HuH-7.5 (cell line): ENCODE measurements at places on chromosomes 1 and 21.

DNA sequence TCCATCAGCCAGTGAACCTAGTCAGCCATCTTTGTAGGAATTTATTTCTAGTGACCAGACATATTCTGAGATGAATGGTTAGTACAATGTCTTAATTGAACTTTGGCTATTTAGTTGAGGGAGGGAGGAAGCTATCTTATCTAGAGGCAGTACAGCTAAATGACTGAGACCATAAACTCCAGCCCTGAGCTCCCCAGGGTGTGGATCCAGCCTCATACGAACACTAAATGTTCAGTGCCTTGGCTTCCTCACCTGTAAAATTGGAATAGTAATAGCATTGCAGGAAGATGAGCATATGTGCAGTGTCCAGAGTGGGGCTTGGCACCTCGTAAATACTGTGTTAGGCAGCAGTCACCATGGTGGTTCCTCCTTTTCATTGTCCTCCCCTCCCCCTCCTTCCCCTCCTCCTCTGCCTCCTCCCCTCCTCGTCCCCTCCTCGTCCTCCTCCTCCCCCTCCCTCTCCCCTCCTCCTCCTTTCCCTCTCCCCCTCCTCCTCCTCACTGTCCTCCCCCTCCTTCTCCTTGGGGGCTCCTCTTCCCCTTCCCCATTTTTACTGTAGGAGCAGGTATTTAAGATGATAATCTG, 108.2 kb downstream of the GALNT2 start:
- DNase-seq = no peak

DNA sequence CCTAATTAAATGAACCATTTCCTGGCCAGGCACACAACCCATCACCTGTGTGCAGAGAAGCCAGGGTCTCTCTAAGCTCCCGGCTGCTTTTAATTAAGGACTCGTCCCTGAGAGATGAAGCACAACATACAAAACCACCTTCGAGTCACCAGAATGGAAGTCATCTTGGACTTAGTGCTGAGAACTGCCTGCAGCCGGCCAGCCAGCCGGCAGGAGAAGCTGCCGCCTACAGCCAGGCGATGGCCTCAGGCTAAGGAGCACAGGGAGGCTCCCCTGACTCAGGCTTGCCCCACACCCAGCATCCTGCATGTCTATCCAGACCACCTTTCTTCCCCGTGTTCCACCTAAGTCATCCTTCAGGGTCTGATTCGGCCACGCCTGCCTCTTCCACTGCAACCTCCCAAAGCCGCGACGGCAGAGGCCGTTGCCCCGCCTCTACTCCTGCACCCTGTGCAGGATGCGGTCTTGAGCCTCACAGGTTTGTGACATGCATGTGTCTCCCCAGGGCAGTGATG, 83.6 kb downstream of the SLC66A1 start:
- DNase-seq = no peak

DNA sequence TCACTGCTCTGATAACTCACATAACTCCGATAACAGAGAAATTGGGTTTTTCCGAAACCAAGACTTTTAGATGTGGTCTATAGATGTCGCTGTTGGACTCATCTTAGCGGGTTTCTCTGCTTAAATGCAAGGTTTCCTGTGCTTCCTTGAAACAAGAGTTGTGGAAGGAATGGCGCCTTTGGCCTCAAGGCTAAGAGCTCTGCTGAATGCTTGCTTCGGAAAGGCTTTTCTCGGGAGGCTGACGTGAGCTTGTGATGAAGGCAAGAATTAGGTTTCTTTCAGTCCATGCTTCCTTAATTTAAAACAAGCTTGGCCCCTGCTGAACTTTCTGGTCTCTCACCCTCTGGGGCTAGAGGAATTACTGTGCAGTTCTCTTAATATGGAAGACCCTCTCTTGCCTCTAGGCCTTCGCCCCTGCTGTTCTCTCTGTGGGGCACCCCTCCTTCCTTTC, 113.5 kb downstream of the MAP3K21 start:
- DNase-seq = no peak

GRCh38 chr1:178953538-178954324, 72.0 kb upstream of the FAM20B start:
- no peak for DNase-seq

DNA sequence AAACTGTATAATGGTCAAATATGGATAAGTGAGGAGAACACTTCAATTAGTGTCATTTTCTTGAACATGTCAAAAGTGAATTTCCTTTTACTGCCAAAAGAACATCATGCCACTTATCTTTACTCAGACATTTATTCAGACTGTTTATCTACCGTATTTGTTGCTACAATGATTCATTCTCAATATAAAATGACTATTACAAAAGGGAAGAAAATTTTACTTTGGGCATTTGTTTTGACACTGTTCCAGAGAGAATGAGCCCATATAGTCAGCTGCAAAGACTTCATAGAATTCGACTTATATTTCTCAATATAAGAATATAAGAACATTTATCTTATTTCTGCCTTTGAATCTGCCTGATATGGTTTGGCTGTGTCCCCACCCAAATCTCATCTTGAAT, 1699.1 kb downstream of the BRINP3 start:
- DNase-seq = no peak

DNA sequence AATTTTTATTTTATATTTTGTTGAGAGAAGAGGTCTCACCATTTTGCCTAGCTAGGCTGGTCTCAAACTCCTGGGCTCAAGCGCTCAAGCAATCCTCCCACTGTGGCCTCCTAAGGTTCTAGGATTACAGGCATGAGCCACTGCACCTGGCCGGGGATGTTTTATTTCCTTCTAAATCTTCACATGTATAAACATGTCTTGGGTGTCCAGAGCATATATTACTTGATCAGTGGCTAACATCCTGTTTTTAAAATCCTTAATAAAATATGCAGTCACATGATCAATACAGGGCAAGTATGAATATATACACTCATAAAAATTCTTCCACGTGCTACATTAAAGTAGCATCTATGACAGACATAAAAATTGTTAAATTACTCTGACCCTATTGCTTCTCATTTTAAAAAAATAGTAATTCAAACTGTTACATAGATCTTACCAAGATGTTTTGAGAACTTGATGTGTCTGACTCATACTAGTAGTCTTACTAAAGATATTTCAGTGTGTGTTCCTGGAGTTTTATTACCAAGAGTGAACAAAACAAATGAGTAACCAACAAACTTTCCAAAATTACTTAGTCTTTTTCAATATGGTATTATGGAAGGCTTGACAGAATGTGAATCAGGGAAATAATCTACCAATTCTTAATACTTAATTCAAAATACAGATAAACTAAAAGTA, 222.5 kb downstream of the SLC45A1 start:
- no peak for DNase-seq

GRCh38 chr1:22340873-22341272, 110.8 kb upstream of the ZBTB40 start:
- no peak for DNase-seq

DNA sequence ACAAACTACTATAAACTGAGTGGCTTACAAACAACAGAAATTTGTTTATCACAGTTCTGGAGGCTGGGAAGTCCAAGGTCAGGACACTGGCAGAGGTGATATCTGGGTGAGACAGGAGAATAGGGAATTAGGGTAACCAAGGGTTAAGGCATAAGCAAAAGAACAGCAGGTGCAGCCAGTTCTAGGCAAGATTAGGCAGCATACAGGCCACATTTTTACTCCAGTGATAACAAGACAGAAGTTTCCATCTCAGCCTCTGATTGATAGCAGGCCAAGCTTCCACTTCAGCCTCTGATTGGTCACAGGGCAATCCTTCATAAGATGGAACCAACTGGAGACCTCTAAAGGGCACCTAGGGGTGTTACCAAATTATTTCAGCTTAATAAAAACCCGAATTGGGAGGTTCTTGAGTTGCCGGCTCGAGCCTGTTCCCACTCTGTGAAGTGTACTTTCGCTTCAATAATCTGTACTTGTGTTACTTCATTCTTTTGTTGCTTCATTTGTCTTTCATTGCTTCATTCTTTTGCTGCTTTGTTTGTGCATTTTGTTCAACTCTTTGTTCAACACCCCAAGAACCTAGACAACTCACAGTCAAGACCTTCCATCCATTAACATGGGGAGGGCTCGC, 185.6 kb downstream of the TOMM20 start:
- no peak for DNase-seq

DNA sequence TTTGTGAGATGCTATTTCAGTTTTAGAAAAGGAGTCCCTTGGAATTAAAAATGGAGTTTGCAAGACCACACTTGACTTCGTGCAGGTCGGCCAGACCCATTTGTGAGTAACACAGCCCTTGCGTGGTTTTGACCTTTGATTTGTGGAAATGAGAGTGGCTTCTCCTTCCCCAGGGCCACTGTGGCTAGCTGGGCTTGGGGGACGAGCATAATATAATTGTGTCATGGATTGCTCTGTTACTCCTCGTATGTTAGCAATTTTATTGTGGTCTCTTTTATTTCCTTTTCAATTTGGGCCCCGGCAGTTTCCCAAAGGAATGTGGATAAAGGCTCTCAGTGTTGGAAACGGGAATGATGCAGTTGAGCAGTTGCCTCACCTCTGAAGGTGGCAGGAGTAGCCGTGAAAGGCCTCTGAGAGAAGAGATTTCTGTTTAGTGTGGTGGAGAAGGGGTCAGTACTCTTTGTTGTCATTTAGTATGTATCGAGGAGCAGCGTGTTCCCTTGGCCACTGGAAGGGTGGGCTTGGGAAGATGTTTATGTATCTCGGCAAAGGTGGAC, 194.6 kb downstream of the PBX1 start:
- DNase-seq = no peak

DNA sequence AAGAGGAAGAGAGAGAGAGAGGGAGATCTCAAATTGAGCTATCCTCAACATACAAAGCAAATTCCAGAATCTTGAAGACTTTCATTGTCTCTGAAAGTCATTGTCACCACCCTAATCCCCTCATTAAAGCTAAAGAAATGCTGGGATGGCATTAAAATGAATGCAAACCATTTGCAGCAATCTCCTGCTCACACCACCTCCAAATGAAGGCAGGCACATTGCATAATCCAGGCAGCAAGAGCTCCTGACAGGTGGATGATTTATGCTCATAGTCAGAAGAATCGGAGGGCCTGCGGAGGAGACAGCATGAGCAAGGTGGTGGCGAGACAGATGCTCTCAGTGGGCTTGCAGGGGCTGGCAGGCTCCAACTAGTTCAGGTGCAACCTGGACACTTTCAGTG, 90.2 kb downstream of the ESRRG start:
- no peak for DNase-seq

DNA sequence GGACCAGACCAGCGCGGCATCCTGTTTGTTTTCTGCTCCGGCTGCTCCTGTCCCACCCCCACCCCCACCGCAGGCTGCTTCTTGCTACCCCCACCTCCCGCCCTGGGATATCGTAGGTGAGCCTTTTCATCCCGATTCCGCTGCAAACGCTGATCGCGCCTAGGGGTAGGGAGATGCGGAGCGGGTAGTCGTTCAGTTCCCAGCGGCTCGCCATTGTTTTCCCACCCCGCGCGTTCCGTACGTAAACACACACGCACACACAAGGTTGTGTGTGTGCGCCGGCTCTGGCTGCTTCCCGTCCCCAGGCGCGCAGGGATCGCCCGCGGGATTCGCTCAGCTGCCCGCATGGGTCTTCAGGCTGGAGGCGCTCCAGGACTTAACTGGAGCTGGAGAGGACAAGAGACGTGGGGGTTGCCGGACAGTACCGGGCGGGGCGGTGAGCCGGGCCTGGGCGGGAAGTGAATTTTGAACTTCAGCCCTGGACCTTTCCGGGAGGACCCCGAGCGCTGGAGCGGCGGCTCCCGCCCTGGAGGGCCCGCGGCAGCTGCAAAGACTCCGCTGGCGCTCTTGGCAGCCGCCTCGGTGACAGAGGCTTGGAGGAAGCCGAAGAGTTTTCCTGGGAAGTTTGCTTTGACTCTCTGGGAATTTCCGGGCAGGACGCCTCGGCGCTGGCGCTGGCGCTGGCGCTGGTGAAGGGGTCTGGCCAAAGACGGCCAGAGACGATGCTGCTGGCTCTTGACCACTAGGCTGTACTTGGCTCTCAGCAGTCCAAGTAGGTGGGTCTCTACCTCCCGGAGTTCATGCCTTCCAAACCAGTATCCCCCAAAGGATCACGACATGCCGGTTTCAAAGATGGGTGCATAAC, 1.6 kb downstream of the SOX13 start:
- DNase-seq = peak; percentile 67

GRCh38 chr21:15667010-15667409, 62.8 kb upstream of the USP25 start:
- DNase-seq = no peak

- no peak for DNase-seq
Measured at GRCh38 chr1:221759436-221759835, 17.5 kb upstream of the DUSP10 start.

DNA sequence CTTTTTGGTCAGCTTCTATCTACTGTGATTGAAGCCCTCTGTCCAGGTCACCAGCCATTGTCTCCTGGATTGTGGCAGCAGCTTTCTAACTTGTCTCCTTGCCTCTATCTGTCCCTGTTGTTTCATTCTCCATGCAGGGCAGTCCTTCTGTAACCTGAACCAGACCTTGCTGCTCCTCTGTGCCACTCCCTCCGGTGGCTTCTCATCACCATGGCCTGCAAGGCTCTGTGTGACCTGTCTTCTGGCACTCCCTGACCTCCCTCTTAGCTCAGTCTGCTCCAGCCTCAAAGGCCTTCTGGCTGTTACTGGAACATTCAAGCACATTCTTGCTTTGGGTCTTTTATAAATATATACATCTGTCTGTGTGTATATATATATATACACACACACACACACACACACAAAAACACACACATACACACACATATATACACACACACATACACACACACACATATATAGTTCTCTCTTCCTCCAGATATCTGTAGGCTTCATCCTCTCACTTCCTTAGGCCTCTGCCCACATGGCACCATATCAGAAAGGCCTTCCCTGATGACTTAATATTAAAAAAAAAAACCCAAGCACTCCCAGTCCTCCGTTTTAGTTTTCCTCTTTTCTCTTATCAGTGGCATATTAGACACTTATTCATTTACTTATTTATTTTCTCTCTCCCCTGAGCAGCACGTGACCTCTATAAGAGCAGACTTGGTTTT, 21.2 kb upstream of the JUN start:
- no peak for DNase-seq

DNA sequence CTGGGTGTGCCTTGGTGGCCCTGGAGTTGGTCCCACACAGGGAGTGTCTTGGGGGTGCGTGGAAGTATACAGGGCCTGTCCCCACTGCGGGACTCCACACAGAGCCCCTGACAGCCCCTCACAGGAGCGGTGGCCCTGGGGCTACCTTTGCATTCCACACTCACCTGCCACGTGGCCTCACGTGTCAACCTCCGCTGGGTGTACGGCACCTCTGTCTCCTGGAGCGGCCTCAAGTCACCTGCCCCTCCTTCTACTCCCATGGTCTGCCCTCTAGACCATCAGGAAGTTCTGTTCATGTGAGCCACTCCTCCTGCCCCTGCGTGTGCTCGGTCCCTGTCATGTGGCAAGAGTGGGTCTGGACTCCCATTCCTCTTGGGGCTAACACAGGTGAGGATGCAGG, 58.6 kb downstream of the FAAP20 start:
- no peak for DNase-seq

- DNase-seq = no peak
Measured at GRCh38 chr1:177002891-177003290, 161.6 kb downstream of the ASTN1 start.

DNA sequence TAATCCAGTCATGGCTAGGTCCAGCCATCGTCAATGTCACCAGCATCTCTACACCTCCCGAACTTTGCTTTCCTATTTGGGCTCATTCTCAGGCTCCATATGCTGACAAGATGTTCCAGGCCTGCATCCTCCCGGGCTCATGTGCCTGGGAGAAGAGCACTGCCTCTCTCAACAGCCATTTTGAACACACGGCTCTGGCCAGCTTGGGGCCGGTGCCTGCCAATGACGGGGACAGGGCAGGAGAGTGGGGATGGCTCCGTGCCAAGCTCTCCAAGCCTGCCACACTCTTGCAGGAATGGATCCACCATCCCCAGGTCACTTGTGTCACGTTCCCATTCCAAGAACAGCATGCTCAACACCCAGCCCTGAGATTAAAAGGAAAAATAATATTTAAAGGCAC, 61.4 kb upstream of the PAX7 start:
- DNase-seq = no peak
